ENCODE measurements at places on chromosomes 6 and 20.

- no peak for DNase-seq
Observed at GRCh38 chr20:53245574-53245973, 273.4 kb downstream of the TSHZ2 start.

DNA sequence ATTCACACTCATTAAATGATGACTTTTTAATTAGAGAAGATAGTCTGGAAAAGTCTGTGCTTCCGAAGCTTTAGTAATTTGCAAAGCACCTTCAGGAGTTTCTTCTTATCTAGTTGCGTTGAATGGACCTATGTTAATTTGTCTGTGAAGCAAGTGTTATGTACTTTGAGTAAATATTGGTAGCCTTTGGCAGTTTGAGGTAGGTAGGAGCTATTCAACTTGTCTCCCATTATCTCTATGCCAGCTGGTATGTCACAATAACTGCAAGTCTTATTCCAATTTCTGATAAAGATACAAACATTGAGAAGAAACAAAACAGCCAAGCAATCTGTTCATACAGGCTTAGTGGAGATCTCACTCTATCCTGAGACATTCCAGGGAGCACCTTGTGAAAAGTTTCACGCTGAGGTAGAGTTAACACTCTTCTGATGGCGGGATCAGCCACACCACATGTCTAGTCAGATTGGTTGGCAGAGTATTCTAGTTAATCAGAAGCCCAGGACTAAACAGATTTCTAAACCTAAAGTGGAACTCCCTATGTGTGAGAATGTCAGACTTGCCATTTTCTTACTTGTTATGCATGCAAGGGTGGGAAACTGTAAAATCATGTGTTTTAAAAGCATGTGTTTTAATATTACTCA is 219.8 kb upstream of the MANEA start:
- DNase-seq, result no peak

DNA sequence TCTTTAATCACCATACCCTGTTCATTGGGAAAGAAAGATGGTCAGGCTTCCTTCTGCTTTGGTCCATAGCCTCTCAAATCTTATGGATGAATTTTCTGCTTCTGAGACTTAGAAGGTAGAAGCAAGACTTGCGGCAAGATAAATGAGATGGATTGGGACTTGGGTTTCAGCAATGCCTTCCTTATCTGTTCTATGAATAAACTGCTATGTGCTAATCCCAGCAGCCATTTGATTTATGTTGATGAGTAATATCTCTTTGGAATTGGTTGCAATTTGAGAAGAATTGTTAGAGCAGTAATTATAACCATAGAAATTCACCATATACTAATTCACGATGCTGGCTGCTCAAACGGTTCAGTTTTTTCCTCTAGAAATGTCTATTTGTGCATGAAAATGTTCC is 48.3 kb downstream of the TXLNB start:
- DNase-seq, result no peak

GRCh38 chr20:58909585-58909984 is 57.1 kb downstream of the GNAS start:
- no peak for DNase-seq

GRCh38 chr6:18436341-18436740 is 49.2 kb downstream of the RNF144B start:
- no peak for DNase-seq

- no peak for DNase-seq
Observed at GRCh38 chr6:150697515-150697914, 97.8 kb downstream of the PLEKHG1 start.

DNA sequence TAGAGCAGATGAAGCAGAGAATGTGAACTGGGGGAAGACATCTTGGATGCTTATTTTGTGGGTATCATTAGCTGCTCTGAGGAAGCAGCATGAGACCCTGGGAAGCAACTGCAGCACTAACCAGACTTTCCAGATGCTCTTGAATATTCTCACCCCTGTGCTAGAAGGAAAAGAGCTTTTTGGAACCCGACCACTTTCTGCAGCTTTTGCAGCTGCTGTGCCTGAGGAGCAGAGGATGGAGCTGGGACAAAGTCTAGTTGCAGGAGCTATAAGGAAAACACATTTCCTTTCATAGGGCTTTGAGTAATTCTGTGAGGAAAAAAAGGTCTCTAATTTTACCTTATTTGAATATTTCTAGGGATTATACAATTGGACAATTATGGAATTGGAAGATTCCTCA is 369.7 kb downstream of the CD109 start:
- DNase-seq, result no peak

GRCh38 chr6:18427296-18427695 is 40.1 kb downstream of the RNF144B start:
- no peak for DNase-seq

DNA sequence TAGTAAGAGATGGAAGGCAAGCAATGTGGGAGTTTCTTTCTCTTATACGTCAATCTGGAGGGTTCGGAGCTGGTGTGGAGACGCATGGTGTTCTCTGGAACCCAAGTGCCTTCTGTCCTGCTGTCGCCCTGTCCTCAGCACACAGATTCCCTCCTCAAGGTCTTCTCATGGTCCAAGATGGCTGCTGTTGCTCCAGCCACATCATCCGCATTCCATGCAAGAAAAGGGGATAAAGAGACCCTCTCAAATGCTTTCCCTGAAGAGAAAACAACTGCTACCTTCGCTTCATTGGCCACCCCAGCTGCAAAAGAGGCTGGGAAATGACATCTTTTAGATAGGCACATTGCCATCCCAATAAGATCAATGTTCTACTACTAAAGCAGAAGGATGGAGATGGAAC is 151.2 kb downstream of the ANKRD60 start:
- DNase-seq, result no peak
